ENCODE measurements at places on chromosomes 5 and 9.

DNA sequence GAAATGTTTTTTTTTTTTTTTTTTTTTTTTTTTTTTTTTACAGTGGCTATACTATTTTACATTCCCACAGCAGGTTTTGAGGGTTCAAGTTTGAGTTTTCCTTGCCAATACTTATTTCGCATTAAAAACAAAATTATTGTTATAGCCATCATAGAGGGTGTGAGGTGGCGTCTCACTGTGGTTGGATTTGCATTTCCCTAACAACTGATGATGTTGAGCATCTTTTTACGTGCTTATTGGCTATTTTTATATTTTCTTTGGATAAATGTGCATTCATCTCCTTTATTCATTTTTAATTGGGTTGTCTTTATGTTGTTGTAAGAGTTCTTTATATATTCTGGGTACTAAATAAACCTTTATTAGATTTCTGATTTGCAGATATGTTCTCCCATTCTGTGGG is 18.9 kb upstream of the UBLCP1 start:
- DNase-seq = no peak

DNA sequence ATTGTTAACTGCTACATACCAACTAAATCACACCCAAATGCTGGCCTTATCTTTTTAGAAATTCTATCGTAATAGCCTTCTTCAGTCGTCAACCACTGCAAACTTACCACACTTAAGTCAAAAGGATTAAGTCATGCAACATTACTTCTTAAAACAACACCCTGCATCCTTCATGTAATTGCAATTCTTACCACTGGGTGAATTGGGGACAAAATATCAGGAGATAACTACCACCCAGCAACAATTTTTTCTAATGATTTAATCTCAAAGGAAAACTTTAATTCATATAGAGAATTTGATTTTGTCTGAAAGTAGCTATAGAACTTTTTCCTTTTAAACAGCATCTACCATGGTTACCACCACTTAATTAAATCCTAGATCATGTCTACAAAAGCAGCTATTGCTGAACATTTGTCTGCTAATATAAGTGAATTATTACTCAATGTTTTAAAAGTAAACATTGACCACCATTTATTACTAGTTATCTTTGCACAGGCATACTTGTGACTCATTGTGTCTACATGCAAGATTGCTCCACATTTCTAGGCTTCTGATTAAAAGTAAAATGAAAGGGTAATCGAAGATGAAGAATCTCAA is 10.5 kb downstream of the MLLT3 start:
- no peak for DNase-seq

GRCh38 chr9:135993765-135994500 is 32.8 kb upstream of the UBAC1 start:
- peak; percentile 52 for DNase-seq

GRCh38 chr5:174342696-174343095 is 297.2 kb downstream of the NSG2 start:
- DNase-seq = no peak
